Stimulated activated CD8-positive, alpha-beta memory T cell treated with anti-CD3 and anti-CD28 coated beads, Interleukin-4, amount 100 ng/mL, for 48 hours (primary cell): ENCODE measurements at places on chromosomes 3 and 15.
A peak's percentile ranks its signal among the peaks of the same experiment; 100 is the strongest.

DNA sequence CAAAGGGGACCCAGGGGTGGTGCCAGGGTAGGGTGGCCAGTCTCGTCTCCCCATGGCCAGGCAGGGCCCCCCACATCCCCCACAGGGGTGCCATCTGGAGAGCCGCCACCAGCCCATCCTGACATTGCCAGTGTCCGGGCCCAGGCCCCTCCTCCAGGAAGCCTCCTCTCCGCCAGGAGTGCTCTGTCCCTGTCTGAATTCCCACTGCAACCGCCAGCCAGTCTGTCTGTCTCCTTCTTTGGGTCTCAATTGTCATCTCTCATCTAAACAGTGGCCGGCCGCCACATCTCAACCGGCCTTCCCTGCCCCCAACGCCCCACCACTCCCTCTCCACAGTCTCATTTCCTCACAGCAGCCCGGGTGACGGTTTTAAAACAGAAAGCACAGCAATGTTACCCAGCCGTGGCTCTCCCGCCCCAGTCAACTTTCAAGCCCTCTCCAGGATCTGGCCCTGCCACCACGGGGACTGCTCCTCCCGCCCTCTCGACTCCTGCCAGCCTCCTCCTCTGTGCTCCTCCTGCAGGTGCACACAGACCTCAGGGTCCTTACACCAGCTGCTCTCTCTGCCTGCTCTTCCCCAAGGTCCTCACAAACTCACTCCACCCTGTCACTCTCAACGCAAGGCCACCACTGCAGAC is 57.0 kb downstream of the IQSEC1 start:
- DNase-seq: peak; percentile 68

DNA sequence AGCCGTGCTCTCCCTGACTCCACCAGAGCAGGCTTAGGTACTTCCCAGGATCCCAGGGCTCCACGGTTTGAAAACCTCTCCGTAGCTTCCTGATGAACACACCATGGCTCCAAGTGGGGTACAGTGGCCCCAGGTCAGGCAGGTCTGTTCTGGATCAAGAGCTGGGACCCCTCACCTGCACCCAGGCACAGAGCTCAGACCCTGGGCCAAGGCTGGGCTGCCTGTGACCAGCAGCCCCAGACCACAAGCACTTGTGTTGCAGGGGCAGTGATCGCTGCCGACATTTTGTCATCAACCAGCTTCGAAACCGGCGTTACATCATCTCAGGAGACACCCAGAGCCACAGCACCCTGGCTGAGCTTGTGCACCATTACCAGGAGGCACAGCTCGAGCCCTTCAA is 5.3 kb downstream of the SH2D7 start:
- no peak for DNase-seq

DNA sequence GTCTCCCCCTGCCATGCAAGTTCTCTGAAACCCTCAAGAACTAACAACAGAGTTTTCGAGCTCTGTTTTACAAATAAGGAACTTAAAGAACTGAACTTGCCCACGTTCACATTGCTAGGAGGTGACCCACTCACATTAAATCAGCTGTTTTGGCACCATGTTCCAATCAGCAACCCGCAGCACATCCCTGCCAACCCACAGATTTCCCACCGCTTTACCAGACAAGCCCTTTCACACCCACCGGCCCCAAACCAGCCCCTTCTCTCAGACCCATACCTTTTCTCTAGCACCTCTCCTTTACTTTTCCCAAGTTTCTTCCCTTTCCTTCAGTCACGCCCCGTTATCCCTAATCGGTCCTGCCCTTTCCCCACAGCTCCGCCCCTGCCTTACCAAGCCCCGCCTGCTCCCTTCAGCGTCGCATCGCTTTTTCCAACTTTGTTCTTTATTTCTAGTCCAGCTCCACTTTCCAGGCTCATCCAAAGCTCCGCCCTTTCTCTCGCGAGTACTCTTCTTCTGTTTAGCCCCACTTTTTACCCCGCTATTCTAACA is 804 bp upstream of the BRPF1 start:
- DNase-seq: no peak

DNA sequence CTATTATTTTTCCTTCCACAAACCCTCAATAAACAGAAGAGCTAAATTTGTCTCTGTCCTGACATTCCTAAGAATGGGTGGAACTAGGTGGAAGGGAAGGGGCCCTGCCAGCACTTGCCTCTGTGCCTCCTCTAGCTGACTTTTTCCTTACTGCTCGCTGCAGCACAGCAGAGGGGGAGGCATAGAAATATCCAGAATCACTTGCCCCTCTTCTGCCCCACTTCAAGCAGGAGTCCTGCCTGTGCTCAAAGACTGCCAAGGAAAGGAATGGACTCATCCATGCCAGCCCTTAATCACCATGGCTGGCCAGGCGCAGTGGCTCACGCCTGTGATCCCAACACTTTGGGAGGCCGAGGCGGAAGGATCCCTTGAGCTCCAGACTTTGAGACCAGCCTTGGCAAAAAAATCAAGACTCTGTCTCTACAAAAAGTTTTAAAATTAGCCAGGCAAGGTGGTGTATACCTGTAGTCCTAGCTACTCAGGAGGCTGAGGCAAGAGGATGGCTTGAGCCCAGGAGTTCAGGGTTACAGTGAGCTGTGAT is 51.8 kb downstream of the ADCY5 start:
- no peak for DNase-seq

GRCh38 chr3:113091417-113091816 is 100.6 kb downstream of the GTPBP8 start:
- DNase-seq: no peak

- DNase-seq: no peak
These were observed 36.8 kb upstream of the TRH start for GRCh38 chr3:129937717-129938116.

- no peak for DNase-seq
These were observed 86.9 kb downstream of the SEMA5B start for GRCh38 chr3:122940628-122941086.

DNA sequence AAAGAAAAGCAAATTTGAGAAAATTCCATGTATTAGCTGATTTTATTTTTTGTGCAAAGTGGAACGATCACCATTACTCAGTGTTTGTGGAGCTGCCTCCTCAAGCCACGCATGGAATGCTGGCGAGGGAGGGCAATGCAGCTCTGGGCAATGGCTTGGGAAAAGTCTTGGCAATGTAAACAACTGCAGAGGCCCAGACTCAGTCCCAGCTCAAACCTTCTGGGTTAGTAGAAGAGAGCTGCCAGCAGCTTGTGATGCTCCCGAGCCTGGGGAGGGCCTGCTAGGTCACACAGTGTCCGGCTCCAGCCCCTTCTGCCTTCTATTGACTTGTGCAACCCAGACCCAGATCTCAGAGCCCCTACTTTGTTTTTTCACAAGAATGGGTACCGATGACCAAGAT is 4.3 kb downstream of the EPHB1 start:
- no peak for DNase-seq

- DNase-seq: no peak
These were observed 178.1 kb downstream of the OPA1 start for GRCh38 chr3:193771011-193771652.
